Smooth muscle cell of trachea (primary cell): ENCODE measurements at places on chromosomes 2 and 18. TPM values are rescaled to one million over a fixed set of nuclear protein-coding genes. Genes with fewer than 3 reads are reported as not detected.

Gene MDH1B
- 0.99 and 1.2 TPM in 2 replicates for total RNA-seq

Gene ELOA2
- not detected in 2 replicates for total RNA-seq

Gene LRRFIP1
- total RNA-seq = 82.0 and 92.2 TPM in 2 replicates

Gene MERTK
- 0.29 and 0.99 TPM in 2 replicates for total RNA-seq

Gene ESPNL
- total RNA-seq = 2.3 and 9.8 TPM in 2 replicates

Gene SERPINB3
- not detected in 2 replicates for total RNA-seq

Gene ARHGAP15
- not detected in 2 replicates for total RNA-seq

Gene BOK
- total RNA-seq = 17.2 and 31.4 TPM in 2 replicates

Gene SLC5A7
- total RNA-seq = not detected in 2 replicates

Gene VWC2L
- total RNA-seq = not detected in 2 replicates

Gene CDH19
- not detected in 2 replicates for total RNA-seq

Gene PLCD4
- 9.1 and 11.8 TPM in 2 replicates for total RNA-seq

Gene OTOS
- 1.2 TPM in 1 of 2 replicates, not detected in the other for total RNA-seq

Gene WDFY1
- total RNA-seq = 97.3 and 155 TPM in 2 replicates

Gene ALPI
- not detected in 2 replicates for total RNA-seq

Gene CTNNA2
- under 0.01 TPM in 1 of 2 replicates, not detected in the other for total RNA-seq

Gene C2orf15
- total RNA-seq = not detected in 2 replicates
